Thyroid gland (tissue), 4 donors: ENCODE measurements at places on chromosomes 1 and 21. TPM values are rescaled to one million over a fixed set of nuclear protein-coding genes. Genes with fewer than 3 reads are reported as not detected.

Gene CDA
- 0.56 TPM for total RNA-seq

Gene ADAMTS1
- 62.4 TPM for total RNA-seq

Gene CLEC20A
- not detected for total RNA-seq

Gene SPRR2D
- not detected for total RNA-seq

Gene RCC1
- total RNA-seq: 9.4 TPM

Gene RBP7
- total RNA-seq: 34.5 TPM

Gene OR2M3
- not detected for total RNA-seq

Gene MTHFR
- total RNA-seq: 52.8 TPM

Gene KCNK1
- total RNA-seq: 8.2 TPM

Gene MAP3K6
- 62.9 TPM for total RNA-seq

Gene TMEM61
- 0.45 TPM for total RNA-seq

Gene LUZP1
- 21.4 TPM for total RNA-seq

Gene AXDND1
- 4.0 TPM for total RNA-seq

Gene GJA4
- total RNA-seq: 15.6 TPM

Gene B3GALT6
- 24.9 TPM for total RNA-seq

Gene TIE1
- 56.3 TPM for total RNA-seq

GRCh38 chr1:97791251-97791650, 129.6 kb downstream of the DPYD start:
- no peaks in the 10 kb centered on the region for H3K4me1 ChIP-seq
- H3K36me3 ChIP-seq: no peaks in the 10 kb centered on the region
- H3K4me3 ChIP-seq: no peak overlapping the region
- no peak for DNase-seq

- no peaks in the 10 kb centered on the region for H3K4me1 ChIP-seq
- H3K36me3 ChIP-seq: no peaks in the 10 kb centered on the region
- no peak overlapping the region for H3K4me3 ChIP-seq
- DNase-seq: no peak
- H3K27me3 ChIP-seq: no peaks in the 10 kb centered on the region
These were observed 44.0 kb upstream of the PKN2 start for GRCh38 chr1:88640060-88640459.

DNA sequence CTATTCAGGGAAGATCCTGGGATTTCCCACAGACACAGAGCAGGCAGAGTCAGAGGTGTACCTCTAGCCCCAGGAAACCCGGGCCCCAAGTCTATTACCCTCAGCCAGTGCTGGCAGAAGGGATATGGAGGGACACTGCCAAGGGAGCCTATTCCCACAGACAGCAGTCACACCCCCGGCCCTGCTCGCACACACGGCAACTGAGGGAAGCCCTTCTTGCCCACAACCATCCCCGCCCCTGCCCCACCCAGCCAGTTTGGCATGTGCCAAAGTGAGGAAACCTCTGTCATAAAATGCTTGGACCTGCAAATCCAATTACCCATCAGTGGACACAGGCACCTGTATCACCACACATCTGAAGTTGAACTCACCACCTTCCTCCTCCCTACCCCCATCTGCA, 6.5 kb downstream of the CACNA1S start:
- H3K27me3 ChIP-seq: no peaks in the 10 kb centered on the region
- no peak overlapping the region for H3K27ac ChIP-seq
- H3K4me1 ChIP-seq: no peaks in the 10 kb centered on the region

DNA sequence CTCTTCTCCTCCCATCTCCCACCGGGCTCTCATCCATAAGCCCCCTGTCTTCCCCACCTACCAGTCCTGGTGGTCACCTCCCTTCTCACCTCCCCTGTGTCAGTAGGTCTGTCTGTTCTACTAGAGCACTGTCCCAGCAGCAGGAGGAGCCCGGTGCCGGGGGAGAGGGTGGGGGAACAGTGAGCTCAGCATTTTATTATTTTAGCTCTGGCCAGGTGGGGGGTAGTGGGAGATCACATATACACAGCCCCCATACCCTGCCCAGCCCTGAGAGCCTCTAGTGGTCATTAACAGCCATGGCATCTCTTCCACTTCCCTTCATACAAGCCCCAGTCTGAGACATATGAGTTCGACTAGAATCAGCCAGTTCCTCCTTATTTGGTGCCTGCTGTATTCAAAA, at the start of gene TMOD4:
TMOD4 (minus strand) TSS at position 119 of the 400 bp plus-strand sequence. CDS start 1,106 bp downstream, outside the sequence.
- no peaks in the 10 kb centered on the region for H3K27me3 ChIP-seq
- DNase-seq: no peak
- H3K4me1 ChIP-seq: no peaks in the 10 kb centered on the region
- H3K4me3 ChIP-seq: no peak within 1 kb of the TSS
- peaks cover 53% of the 10 kb centered on the region for H3K36me3 ChIP-seq
- no peak within 1 kb of the TSS for H3K27ac ChIP-seq

- no peak for DNase-seq
- H3K27ac ChIP-seq: no peak overlapping the region
- H3K4me1 ChIP-seq: no peaks in the 10 kb centered on the region
- no peak overlapping the region for H3K4me3 ChIP-seq
These were observed 69.0 kb downstream of the PGM1 start for GRCh38 chr1:63662056-63662836.

GRCh38 chr1:59081795-59082194, 215.1 kb upstream of the FGGY start:
- H3K4me1 ChIP-seq: no peaks in the 10 kb centered on the region
- no peak overlapping the region for H3K27ac ChIP-seq
- no peaks in the 10 kb centered on the region for H3K36me3 ChIP-seq
- H3K4me3 ChIP-seq: no peak overlapping the region
- DNase-seq: no peak

GRCh38 chr1:25536124-25536523, 7.3 kb upstream of the LDLRAP1 start:
- no peaks in the 10 kb centered on the region for H3K27me3 ChIP-seq
- H3K27ac ChIP-seq: peak overlapping the region; percentile 29
- H3K4me3 ChIP-seq: no peak overlapping the region
- no peak for DNase-seq

GRCh38 chr1:170200161-170200560, 54.4 kb downstream of the NTMT2 start:
- H3K4me1 ChIP-seq: no peaks in the 10 kb centered on the region
- H3K27me3 ChIP-seq: no peaks in the 10 kb centered on the region
- no peak overlapping the region for H3K4me3 ChIP-seq
- H3K27ac ChIP-seq: peak overlapping the region; percentile 4
- DNase-seq: no peak

- H3K36me3 ChIP-seq: no peaks in the 10 kb centered on the region
- H3K4me1 ChIP-seq: no peaks in the 10 kb centered on the region
- no peak overlapping the region for H3K4me3 ChIP-seq
- DNase-seq: no peak
- H3K27ac ChIP-seq: no peak overlapping the region
These were observed 46.2 kb upstream of the PALMD start for GRCh38 chr1:99599678-99600175.

DNA sequence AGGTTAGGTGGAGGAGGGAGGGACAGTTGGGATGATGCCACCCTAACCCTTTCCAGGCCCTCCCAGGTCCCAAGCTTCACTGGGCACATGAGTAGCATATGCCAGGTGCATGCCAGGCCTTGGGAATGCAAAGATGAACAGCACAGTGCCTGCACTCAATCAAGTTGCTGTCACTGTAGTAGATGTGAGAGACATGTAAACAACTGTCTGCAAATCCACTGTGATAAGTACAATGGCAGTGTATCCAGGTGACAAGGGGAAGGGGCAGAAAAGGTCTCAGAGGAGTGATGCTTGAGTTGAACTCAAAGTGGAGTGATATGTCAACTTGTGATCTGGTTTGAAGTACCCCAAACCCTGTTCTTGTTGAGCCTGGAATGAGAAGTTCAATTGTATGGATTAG, 49.5 kb upstream of the LRRN2 start:
- no peak overlapping the region for H3K4me3 ChIP-seq
- no peaks in the 10 kb centered on the region for H3K36me3 ChIP-seq
- H3K4me1 ChIP-seq: no peaks in the 10 kb centered on the region
- DNase-seq: no peak

- peaks cover 20% of the 10 kb centered on the region for H3K4me1 ChIP-seq
- no peak for DNase-seq
- H3K27me3 ChIP-seq: no peaks in the 10 kb centered on the region
- H3K4me3 ChIP-seq: no peak overlapping the region
These were observed 13.8 kb downstream of the ABCA4 start for GRCh38 chr1:94107141-94107540.

- DNase-seq: no peak
- no peak overlapping the region for H3K4me3 ChIP-seq
- H3K27ac ChIP-seq: no peak overlapping the region
- H3K4me1 ChIP-seq: no peaks in the 10 kb centered on the region
- H3K36me3 ChIP-seq: no peaks in the 10 kb centered on the region
These were observed 52.2 kb upstream of the RCOR3 start for GRCh38 chr1:211206981-211207380.

GRCh38 chr1:147337040-147337630, 94.7 kb downstream of the CHD1L start:
- no peak overlapping the region for H3K4me3 ChIP-seq
- no peaks in the 10 kb centered on the region for H3K36me3 ChIP-seq
- H3K27ac ChIP-seq: no peak overlapping the region
- DNase-seq: no peak

- DNase-seq: peak; percentile 9
- peak overlapping the region; percentile 99 for H3K27ac ChIP-seq
- no peaks in the 10 kb centered on the region for H3K27me3 ChIP-seq
- peaks cover 38% of the 10 kb centered on the region for H3K36me3 ChIP-seq
- peaks cover 44% of the 10 kb centered on the region for H3K4me1 ChIP-seq
- peak overlapping the region; percentile 34 for H3K4me3 ChIP-seq
These were observed 2.4 kb downstream of the MCL1 start for GRCh38 chr1:150576794-150577556.

DNA sequence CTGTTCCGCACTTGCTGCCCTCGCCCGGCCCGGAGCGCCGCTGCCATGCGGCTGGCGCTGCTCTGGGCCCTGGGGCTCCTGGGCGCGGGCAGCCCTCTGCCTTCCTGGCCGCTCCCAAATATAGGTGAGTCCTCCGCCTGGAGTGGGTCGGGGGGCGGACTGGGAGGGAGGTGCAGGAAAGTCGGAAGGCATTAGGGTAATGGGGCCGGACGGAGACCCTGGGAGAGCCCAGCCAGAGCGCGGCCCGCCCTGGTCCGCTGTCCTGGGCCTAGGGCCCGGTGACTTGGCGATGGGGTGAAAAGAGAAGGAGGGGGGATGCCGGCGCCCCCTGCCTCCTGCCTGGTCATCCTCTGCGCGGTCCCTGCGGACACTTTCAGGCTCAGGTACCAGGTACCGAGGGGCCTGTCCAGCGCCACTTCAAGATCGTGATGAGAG, 243 bp downstream of the ADAM15 start:
- DNase-seq: no peak
- peaks cover 9% of the 10 kb centered on the region for H3K4me1 ChIP-seq
- H3K36me3 ChIP-seq: peaks cover 6% of the 10 kb centered on the region

- H3K4me3 ChIP-seq: no peak overlapping the region
- no peak for DNase-seq
- no peaks in the 10 kb centered on the region for H3K27me3 ChIP-seq
- H3K36me3 ChIP-seq: no peaks in the 10 kb centered on the region
These were observed 1.4 kb downstream of the PRSS38 start for GRCh38 chr1:227816750-227817446.

GRCh38 chr1:7263021-7263960, 478.0 kb downstream of the CAMTA1 start:
- no peaks in the 10 kb centered on the region for H3K4me1 ChIP-seq
- no peaks in the 10 kb centered on the region for H3K36me3 ChIP-seq
- H3K27me3 ChIP-seq: no peaks in the 10 kb centered on the region
- no peak overlapping the region for H3K27ac ChIP-seq

GRCh38 chr1:5485968-5486696, 506.1 kb downstream of the NPHP4 start:
- peak; percentile 75 for DNase-seq
- H3K36me3 ChIP-seq: no peaks in the 10 kb centered on the region
- no peaks in the 10 kb centered on the region for H3K27me3 ChIP-seq
- peaks cover 49% of the 10 kb centered on the region for H3K4me1 ChIP-seq

DNA sequence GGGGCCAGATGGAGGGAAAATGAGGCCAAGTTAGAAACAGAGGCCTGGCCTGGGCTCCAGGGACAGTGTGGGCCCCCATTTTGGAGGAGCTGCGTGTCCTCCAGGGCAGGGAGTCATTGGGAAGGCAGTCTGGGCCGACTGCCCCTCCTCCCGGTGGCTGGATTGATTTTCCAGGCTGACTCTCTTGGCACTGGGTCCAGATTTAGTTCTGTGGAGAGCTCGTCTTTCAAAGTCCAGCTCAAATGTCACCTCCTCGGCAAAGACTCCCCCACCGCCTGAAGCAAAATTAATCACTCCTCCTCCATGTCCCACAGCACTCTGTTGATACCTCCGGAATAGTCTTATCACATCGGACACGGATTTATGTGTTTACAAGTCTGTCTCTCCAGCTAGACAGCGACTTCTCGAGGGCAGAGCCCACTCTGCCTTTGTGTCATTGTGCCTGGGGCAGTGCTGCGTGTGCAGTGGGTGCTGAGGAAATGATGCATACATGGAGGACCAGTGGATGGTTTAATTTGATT, 175.1 kb downstream of the CAMTA1 start:
- no peak overlapping the region for H3K27ac ChIP-seq
- H3K27me3 ChIP-seq: peaks cover 5% of the 10 kb centered on the region
- DNase-seq: no peak
- H3K36me3 ChIP-seq: no peaks in the 10 kb centered on the region
- no peak overlapping the region for H3K4me3 ChIP-seq

- no peak overlapping the region for H3K27ac ChIP-seq
- no peaks in the 10 kb centered on the region for H3K27me3 ChIP-seq
- H3K4me3 ChIP-seq: peak overlapping the region; percentile 64
- H3K4me1 ChIP-seq: peaks cover 9% of the 10 kb centered on the region
These were observed 1.4 kb downstream of the DUSP10 start for GRCh38 chr1:221740369-221740992.

DNA sequence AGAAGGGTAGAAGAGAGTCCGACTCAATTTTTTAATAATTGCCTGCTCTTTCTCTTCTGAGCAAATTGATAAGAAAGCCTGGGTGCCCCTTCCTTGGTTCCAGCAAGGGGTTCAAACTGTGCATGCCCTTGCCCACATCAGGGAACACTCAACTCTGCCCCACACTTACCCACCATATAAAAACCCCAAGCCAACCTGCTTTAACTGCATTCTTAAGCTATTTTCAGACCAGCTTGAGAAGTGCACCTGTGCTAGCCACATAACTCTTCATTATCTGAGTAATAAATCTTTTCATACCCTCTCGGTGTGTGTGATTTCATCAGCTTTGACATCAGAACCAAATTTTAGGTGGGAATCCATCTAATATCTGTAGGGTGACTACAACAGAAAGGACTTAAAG, 509.6 kb downstream of the MRPL39 start:
- DNase-seq: no peak
- no peak overlapping the region for H3K4me3 ChIP-seq
- no peaks in the 10 kb centered on the region for H3K27me3 ChIP-seq
- H3K36me3 ChIP-seq: no peaks in the 10 kb centered on the region
- H3K27ac ChIP-seq: no peak overlapping the region

DNA sequence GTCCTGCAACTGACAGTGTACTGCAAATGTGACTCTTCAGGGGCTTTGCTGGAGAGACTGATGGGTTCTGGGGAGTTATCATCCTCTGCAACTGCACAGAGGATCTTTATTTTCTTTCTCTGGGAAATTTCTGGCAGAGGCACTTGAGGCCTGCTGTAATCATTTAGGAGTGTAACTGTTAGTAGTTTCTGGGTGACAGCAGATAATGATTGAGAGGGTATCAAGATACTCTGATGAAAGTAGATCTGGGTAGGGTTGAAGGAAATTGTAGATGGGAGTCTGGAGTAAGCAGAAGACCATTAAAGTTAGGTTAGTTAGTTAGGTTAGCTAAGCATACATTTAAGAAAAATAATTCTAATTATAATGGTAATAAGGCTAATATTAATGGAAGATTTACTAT, 11.0 kb upstream of the DDR2 start:
- DNase-seq: no peak
- no peak overlapping the region for H3K27ac ChIP-seq
- H3K27me3 ChIP-seq: no peaks in the 10 kb centered on the region
- H3K4me1 ChIP-seq: no peaks in the 10 kb centered on the region

GRCh38 chr1:49251019-49251784, 474.5 kb upstream of the BEND5 start:
- H3K27me3 ChIP-seq: no peaks in the 10 kb centered on the region
- no peak overlapping the region for H3K4me3 ChIP-seq
- no peak overlapping the region for H3K27ac ChIP-seq
- no peaks in the 10 kb centered on the region for H3K4me1 ChIP-seq
- no peak for DNase-seq
- H3K36me3 ChIP-seq: no peaks in the 10 kb centered on the region
